ENCODE measurements at places on chromosomes 12 and 14.

GRCh38 chr14:50363714-50364111 is 33.0 kb downstream of the CDKL1 start:
- DNase-seq = no peak

GRCh38 chr12:124771462-124772288 is 92.0 kb downstream of the SCARB1 start:
- DNase-seq = peak; percentile 37

GRCh38 chr12:26870491-26871419 is 37.8 kb upstream of the ITPR2 start:
- DNase-seq = no peak

DNA sequence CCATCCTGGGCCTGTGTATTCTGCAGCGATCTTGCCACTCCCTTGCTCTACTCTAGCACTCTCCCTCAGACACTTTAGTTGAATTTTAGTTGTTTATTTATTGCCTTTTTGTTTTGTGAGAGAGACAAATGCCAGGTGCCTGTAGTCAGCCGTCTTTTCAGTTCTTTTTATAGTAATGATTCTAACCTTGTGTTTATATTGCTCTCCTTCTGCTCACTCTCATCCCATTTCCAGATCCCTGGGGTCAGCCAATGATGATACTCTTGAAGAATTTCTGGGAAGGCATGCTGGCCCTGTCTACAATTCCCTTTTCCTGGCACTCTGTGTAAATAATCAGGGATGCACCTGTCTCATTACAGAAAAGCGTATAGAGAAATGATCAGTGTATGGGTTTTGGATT is 334.1 kb upstream of the MIS18BP1 start:
- DNase-seq = no peak

DNA sequence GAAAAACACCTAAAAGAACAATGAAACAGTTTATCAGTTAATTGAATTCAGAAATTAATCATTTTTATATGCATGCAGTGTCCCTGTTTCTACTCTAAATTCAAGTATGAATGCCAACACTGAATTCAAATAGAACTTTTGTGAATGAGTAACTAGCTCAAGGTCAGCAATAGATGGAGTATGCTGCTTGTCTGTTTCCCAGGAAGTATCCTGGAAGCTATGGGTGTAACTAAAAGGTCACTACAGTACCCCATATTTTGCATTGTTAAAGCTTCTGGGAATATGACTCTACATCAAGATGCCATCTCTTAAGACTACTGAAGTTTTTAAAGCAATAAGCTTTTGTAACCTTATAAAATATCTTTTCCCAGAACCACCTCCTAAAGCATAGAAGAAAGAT is 681.4 kb upstream of the FBXO33 start:
- DNase-seq = no peak

GRCh38 chr14:101467181-101467926 is 93.9 kb upstream of the DIO3 start:
- no peak for DNase-seq

DNA sequence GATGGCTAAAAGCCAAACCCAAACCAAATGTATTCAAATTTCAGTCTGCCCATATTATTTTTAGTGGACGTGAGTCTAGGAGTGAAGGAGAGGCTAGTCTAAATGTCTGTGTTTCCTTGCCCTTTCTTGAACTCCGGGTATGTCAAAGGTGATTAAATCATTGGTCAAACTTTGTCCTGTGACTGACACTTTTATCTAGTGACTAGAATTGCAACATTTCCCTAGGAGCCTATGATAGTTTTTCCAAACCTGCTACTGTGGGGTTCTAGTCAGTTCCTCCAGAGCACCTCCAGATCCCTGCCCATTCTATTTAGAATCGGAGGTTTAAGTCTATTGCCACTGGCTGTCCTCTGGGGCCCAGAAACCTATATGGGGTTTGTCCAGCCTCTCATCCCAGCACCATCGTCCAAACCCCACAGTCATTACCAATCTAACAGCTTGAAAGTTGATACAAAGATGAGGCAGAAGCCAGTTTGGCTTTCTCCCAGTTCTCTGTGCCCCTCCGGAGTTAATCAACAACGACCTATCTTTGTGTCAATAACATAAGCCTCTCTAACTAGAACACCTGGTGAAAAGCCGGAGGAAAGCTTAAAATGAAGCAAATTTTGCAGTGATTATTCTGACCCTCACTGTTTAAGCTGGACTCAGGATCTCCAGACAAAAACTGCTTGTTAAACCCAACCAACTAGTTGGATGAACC is 306.7 kb downstream of the ZFP36L1 start:
- no peak for DNase-seq

DNA sequence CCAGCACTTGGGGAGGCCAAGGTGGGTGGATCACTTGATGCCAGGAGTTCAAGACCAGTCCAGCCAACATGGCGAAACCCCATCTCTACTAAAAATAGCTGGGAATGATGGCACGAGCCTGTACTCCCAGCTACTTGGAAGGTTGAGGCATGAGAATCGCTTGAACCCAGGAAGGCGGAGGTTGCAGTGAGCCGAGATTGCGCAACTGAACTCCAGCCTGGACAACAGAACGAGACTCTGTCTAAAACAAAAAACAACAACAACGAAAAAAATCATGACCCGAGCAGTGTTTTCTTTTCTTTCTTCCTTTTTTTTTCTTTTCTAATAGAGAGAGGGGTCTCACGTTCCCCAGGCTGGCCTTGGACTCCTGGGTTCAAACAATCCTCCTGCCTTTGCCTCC is 3.5 kb upstream of the CSRNP2 start:
- no peak for DNase-seq

GRCh38 chr14:94378527-94379290 is 9.7 kb downstream of the SERPINA1 start:
- DNase-seq = no peak

- DNase-seq = no peak
These were observed 49.8 kb downstream of the SDR9C7 start for GRCh38 chr12:56884421-56884820.

DNA sequence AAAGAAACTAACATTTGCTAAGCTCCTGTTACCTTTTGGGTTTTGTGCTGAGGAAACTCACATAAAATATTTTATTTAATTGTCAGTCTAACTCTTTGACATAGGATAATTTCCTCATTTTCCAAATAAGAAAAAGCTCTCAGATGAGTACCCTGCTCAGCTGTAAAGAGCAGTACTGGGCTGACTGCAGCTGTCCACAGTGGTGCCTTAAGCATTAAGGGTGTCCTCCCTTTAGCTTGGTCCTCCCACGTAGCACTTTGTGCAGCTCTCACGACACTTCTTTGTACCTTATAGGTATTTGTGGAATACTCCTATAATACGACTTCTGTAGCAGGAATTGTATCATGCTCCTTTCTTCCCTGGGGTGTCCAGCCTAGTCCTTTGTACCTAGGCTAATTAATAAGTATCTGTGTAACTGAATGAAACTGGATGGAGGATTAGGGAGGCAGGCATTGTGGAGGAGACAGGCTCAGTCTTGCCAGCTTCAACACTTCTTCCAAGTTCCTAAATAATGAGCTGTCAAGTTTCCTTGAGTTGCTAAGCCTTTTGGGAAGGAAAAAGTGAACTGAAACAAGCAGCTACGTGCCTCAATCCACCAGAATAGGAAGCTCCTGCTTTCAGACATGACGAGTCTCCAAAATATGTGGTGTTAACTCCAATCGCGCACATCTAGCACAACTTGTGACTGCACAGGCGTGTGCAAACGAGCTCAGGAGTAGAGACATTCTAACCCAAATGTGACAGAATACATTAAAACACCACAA is 123.0 kb downstream of the SLC38A4 start:
- no peak for DNase-seq

DNA sequence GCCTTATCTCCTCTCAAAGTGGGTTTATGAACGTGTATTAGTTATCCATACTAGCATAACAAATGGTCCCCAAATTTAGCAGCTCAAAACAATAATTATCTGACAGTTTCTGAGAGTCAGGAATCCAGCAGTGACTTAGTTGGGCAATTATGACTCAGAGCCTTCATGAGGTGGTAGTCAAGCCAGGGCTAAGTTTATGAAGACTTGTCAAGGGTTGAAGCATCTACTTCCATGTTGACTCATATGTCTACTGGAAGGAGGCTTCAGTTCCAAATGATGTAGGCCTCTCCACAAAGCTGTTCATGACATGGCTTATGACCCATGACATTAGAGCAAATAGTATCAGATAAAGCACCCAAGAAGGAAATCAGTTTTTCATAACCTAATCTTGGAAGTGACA is 73.2 kb downstream of the IPO8 start:
- no peak for DNase-seq

GRCh38 chr12:111406474-111407376 is 1.0 kb downstream of the SH2B3 start:
- no peak for DNase-seq

- DNase-seq = peak; percentile 63
These were observed 1004.4 kb downstream of the AACS start for GRCh38 chr12:126069549-126070165.

DNA sequence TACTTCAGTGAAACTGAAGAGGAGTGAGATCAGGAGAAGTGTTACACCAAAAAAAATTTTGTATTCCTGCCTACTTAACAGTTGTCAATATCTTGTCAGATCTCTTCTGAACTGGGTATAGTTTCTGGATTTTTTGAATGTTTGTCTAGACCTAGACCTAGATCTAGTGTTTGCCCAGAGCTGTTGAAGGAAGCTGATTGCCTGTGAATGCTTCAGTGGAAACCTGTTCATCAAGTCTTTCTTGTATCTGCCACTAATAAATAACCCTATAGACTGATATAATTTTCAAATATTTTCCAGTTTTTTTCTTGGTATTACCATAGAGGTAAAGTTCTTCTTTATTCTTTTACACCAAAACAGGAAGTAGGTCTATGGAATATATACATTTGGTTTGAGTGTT is 781.5 kb upstream of the FBXO33 start:
- DNase-seq = no peak

GRCh38 chr12:125463386-125463785 is 398.2 kb downstream of the AACS start:
- no peak for DNase-seq

DNA sequence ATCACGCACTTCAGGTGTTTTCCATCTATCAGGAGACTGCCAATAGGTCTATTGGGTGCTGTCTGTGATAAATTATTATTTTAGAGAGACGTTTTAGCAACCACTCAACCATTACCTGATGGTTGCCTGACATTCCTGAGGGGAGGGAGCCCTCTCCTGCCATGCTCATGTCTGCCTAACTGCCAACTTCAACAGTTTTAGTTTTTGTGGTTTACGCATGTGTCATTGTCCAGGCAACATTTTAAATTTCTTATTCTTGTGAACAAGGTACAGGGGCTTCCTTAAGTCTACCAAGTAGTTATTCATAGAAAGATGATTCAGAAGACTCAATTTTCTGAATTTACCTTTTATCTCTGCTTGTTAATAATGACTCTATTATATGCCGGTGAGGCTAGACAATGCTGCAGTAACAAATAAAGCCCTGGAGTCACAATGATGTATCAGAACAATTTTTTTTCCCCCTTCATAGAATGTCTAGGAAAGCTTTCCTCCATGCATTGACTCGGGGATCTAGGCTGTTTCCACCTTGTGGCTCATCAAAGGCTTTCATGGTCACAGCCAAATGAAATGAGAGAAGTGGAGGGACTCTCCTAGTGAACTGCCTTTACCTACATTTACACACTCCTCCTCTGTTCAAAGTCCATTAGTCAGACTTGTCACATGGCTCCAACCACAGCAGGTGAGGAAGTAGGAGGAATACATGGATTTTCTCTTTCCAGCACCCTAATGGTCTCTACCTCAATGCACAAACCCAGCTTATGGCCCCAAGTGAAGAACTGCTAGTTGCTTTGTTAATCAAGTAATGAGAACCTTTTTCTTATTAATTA is 225.8 kb downstream of the CRADD start:
- no peak for DNase-seq

- DNase-seq = no peak
These were observed 337.5 kb downstream of the FLRT2 start for GRCh38 chr14:85867450-85867849.

DNA sequence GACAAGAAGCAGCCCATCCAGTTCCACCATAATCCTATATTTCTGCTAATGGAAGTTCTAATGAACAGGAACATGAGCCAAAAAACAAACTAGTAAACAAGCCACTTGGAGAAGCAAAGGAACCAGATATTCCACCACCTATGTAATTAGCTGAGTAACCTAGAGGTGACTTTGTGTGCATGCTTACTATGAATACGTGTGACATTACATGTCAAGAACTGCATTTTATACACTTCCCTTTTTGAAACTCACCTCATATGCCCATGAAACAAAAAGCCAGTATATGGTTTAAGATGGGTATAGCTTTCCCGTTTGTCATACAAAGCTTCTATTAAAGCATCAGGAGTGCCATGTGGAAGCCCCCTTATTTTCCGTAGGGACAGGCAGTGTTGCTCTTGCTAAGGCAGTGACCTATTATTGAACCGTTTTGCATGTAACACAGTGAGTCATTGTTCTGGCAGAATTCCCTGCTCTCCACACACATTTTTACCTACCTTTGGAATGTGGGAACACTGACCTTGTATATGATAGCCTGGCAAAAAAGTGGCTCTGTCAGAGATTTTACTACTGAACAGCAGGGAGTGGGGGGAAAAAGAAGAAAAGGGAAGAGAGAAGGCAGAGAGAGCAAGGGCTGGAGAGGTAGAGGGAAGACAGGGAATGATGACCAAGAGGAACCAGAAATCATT is 34.8 kb upstream of the FRMD6 start:
- DNase-seq = no peak

- no peak for DNase-seq
These were observed 32.6 kb downstream of the DDX11 start for GRCh38 chr12:31106101-31106803.

DNA sequence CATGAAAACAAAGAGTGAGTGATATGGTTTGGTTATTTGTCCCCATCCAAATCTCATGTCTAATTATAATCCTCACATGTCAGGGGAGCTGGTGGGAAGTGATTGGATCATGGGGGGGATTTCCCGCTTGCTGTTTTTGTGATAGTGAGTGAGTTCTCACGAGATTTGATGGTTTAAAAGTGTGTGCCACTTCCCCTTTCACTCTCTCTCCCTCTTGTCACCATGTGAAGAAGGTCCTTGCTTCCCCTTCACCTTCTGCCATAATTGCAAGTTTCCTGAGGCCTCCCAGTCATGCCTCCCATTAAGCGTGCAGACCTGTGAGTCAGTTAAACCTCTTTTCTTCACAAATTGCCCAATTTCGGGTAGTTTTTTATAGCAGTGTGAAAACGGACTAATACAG is 2.1 kb upstream of the ATXN7L3B start:
- DNase-seq = no peak

DNA sequence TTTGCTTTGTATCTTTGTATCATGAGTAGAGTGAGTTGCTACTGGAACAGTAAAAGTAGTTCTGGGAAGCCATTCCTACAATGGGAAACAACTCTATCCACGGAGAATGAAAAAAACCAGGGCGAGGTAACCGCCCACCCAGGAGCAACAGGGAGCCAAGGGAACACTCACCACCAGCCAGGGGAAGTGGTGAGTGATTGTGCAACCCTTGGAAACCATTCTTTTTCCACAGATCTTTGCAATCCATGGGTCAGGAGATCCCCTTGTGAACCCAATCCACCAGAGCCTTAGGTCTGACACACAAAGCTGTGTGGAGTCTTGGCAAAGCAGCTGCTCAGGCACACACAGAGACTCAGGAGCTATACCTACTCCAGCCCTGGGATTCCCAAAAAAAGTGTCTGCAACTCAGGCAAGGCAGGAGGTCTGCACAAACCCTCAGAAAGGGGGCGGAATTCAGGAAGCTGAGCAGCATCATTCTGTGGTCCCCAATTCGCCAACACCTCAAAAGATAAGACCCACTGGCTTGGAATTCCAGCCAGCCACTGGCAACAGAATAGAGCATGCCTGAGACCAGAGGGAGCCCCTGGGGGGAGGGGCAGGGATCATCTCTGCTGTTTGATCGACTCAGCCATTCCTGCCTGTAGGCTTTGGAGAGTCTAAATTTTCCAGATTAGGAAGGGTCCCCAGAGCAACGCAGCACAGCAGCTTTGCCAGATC is 52.1 kb upstream of the PPFIA2 start:
- no peak for DNase-seq

- no peak for DNase-seq
These were observed 19.9 kb downstream of the FUT8 start for GRCh38 chr14:65432361-65432948.
